Right ventricle myocardium superior (tissue), 1 donor: ENCODE measurements at places on chromosomes 7 and 10. TPM values are rescaled to one million over a fixed set of nuclear protein-coding genes. Genes with fewer than 3 reads are reported as not detected.

DNA sequence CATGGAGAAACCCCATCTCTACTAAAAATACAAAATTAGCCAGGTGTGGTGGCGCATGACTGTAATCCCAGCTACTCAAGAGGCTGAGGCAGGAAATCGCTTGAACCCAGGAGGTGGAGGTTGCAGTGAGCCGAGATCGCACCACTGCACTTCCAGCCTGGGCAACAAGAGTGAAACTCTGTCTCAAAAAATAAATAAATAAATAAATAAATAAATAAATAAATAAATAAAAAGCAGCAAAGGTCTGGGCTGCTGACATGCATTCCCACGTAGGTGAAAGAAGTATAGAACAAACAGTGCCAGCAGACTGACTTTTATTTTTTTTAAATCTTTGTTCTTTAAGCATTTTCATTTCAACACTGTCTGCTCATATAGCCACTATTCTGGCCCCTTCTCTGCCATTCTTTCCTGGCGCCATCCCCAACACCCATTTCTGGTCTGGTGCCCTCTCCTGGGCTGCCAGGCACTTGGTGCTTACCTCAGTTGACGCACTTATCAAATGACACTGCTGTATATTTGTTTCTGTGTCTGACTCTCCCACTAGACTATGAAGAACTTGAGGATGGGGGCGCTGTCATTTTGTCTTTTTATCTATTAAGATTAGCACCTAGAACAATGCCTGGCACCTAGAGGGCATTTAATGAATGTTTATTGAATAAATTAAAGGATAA is 15.6 kb downstream of the FAM107B start:
- DNase-seq = no peak

DNA sequence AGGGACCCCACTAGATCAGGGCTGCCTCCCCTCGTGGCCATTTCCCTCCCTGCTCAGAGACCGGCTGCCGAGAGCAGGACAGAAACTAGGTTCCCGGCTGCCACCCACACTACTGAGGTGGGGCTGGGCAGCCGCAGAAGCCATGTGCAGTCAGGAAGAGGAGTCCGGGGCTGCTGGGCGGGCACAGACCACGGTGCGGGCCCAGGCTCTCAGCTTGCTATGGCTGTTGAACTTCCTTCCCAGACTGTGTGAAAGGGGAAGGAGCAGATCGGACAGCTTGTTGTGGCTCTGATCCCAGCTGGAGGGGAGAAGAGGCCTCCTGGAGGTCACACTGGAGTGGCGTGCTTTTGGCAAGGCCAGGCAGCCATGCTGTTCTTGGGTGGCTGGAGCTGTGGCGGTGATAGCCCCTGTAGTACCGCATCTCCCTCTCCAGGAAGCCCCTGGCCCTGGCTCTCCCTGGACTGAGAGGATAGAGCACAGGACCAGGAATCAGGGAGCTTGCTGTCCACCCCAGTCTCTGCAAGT is 56.8 kb downstream of the HK1 start:
- DNase-seq = peak; percentile 83

DNA sequence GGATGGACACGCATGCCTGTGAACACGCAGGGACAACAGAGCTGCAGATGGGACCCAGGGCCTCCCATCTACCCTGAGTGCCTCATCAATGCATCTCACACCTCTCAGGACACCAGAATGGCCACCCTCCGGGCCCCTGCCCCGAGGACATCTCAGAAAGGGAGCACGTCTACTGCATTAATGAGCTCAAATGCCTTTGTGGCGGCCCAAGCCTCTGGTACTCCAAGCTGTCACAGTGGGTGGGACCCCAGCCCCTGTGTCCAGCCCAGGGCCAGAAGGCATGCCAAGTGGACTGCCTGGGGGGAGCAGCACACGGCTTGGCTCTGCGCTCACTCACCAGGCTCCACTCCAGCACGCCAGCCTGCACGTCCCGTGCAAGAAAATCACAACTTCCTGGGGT is 52.0 kb downstream of the TCERG1L start:
- DNase-seq = no peak

The NKX2-3 gene
- total RNA-seq = not detected

DNA sequence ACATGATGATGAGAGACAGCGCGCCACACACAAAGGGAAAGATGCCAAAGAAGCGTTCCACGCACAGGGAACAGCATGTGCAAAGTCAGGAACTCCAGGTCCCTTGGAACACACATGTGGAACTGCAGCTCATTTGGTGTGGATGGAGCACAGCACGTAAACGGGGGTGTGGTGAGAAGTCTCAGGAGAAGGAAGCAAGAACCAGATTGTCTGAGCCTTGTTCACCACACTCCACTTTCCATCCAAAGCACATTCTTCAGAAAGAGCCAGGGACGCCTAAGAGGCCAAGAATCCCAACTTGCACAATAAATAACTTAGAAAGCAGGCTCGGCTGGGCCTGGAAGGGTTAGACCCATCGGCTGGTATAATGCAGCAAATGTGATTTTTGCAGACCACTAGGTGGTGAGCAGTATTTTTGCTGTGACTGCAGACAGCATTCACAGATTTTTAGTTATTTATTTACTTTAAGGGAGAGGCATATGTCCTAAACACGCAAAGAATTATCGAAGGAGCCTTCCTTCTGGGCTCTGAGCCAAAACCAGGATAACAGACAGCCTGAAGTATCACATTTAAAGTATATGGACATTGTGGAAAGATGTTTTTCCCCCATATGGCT is 27.9 kb upstream of the ASCC1 start:
- peak; percentile 74 for DNase-seq

The BTAF1 gene
- 9.9 TPM for total RNA-seq

DNA sequence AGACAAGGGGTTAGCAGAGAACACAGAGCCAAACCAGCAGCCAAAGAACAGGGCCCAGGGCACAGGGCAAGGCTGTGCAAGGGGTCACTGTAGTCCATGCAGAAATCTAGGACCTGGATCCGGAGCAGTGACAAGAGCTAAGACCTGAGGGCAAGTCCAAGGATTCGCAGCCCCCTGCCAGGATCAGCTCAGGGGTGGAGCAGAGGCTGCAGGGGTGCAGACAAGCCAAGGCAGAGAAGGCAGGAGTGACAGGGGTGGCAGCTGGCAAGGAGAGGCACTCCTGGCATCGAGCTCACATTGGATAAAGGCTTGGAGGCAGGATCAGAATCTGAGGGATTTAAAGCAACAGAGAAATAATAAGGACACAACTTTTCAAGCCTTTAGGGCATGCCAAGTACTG is 80.7 kb upstream of the NANOS1 start:
- peak; percentile 56 for DNase-seq

DNA sequence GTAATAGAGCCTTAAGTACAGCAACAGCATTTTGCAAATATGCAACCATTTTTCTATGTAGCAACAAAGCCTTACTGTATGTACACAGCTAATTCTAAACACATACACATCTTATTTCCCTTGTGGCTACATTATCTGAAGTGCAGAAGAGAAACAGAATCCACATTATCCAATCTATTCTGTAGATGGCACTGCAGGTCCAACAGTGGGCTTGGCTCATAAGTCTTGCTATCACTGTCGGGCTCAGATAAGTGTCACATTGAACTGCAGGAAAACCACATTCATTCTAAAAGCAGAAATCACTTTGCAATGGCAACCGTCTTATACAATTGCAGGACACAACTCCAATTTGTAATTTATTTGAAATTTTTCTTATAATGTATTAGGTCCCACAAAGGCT is 109.8 kb upstream of the NOBOX start:
- no peak for DNase-seq

GRCh38 chr7:43484678-43485395 is 98.1 kb upstream of the STK17A start:
- DNase-seq = no peak

GRCh38 chr10:46017733-46018132 is 12.7 kb downstream of the NCOA4 start:
- DNase-seq = no peak

The NOS3 gene
- 10.0 TPM for total RNA-seq

GRCh38 chr7:133355822-133356221 is 102.9 kb downstream of the EXOC4 start:
- no peak for DNase-seq

DNA sequence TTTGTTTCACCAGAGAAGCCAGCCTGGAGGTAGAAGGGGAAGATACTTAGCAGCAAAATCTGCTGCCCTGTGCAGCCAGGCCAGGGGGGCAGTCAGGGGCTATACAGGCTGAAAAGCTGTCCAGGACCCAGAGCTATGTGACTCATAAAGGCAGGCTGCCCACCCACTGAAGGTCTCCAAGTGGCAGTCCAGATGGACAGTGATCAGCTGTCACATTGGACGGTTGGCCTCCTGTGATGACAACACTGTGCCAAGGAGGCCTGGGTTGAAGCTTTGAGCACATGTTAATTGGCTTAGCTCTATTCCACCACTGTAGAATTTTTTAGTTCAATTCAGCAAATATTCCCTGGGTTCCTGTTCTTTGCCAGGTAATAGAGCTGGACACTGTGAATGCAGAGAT is 577.3 kb upstream of the GALNT17 start:
- no peak for DNase-seq

DNA sequence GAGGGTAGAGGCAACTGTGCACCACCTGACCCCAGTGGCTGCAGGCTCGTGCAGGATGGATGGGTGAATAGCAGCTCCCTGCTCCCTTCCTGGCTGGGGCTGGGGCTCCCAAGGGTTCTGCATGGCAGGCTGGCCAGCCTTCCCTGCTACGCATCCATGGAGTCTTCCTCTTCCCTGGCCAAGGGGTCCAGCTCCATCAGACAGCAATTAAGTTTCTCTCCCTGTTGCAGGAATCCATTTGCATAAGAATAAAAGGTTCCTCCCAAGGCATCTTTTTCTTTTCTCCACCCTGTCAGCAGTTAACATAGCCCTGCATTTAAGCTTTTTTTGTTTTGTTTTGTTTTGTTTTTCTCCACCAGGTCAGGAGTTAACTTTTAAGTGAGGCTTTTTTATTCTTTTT is 10.0 kb upstream of the CPA2 start:
- DNase-seq = no peak

GRCh38 chr7:98816241-98816640 is 53.6 kb downstream of the TMEM130 start:
- DNase-seq = peak; percentile 67

DNA sequence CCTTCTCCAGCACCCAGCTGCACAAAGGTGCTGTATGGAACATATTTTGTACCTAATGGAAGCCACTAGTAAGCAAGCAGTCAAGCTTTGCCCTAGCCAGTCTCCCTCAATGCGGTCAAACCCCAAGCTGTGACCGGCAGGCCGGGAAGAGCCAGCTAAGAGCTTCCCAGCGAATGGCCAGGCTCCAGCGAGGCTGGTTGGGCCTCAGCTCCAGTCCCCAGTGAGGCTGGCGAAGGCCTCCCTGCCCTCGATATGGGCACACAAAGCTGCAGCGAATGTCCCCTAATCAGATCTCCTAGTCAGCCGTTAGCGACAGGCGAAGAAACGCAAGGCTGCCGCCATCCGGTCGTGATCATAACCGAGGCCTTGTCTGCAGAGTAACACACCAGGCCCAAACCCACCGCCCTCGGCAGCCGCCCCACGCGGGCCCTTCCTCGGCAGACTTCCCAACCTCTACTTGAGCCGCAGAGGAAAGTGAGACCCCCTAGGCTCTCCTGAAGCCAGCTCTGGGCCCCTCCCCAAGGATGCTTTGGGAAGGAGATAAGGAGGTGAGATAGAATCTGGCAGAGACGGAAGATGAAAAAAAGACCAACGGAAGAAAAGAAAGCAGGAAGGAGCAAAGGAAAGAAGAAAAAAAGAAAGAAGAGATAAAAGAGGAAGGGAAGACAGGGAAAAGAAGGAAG is 3.1 kb upstream of the HOXA9 start:
- DNase-seq = peak; percentile 29

- no peak for DNase-seq
Measured at GRCh38 chr10:59857049-59857448, 49.3 kb downstream of the CCDC6 start.

The ZNF92 gene
- 2.9 TPM for total RNA-seq

GRCh38 chr10:93068411-93069244 is 5.1 kb upstream of the CYP26A1 start:
- DNase-seq = no peak

- DNase-seq = no peak
Measured at GRCh38 chr7:53789741-53790140, 752.4 kb upstream of the VSTM2A start.

GRCh38 chr10:48627984-48628609 is 23.2 kb upstream of the ARHGAP22 start:
- DNase-seq = no peak

DNA sequence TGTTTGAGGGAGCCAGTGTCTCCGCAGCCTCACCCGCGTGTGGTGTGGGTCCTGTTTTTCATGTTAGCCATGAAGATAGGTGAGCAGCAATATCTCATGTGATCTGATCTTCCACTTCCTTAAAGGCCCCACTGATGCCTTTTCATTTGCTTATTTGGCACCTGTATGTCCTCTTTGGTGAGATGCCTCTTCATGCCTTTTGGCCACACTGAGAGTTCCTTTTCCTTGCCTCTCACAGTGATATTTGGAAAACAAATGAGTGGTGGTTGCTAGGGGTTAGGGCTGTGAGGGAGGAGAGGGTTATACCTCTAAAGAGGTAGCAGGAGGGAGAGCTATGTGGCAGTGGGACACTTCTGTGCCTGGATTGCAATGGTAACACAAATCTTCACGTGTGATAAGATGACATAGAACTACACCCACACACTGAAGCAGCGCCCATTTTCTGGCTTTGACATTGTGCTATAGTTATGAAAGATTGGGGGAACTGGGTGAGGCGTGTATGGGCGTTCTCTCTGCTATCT is 90.4 kb upstream of the TNS3 start:
- no peak for DNase-seq

The WNT16 gene
- total RNA-seq = not detected

DNA sequence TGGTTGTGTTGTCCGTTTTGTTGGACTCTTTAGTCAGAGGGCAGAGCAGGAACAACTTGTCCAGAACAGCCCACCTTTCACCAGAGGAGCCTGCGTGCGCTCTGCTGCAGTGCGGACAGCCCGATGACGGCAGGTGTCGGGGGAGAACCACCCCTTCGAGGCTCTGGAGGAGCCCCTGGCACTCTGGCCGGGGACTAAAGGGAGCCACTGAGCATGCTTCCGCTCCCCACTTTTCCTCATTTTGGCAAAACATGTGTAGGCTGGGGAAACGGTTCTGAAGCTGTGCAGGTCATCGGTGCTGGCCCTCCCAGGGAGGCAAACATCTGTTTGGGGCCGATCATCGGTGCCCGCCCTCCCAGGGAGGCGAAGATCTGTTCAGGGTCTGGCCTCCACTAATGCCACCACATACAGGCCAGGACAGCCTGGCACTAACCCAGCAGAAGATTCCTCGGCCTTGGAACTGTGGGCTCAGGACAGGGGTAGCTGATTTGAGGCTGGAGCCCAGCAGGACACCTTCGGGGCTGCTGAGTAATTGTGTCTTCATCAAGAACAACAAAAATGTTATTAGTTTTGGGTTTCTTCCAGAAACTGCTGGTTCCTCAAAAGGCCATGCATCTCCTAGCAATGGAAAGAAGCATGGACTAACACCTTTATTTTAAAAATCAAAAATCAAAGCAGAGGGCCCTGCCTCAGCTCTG is 124.4 kb upstream of the TCERG1L start:
- no peak for DNase-seq
